AG20443 (cell line): ENCODE measurements at places on chromosomes 12 and 14.
A peak's percentile ranks its signal among the peaks of the same experiment; 100 is the strongest.

DNA sequence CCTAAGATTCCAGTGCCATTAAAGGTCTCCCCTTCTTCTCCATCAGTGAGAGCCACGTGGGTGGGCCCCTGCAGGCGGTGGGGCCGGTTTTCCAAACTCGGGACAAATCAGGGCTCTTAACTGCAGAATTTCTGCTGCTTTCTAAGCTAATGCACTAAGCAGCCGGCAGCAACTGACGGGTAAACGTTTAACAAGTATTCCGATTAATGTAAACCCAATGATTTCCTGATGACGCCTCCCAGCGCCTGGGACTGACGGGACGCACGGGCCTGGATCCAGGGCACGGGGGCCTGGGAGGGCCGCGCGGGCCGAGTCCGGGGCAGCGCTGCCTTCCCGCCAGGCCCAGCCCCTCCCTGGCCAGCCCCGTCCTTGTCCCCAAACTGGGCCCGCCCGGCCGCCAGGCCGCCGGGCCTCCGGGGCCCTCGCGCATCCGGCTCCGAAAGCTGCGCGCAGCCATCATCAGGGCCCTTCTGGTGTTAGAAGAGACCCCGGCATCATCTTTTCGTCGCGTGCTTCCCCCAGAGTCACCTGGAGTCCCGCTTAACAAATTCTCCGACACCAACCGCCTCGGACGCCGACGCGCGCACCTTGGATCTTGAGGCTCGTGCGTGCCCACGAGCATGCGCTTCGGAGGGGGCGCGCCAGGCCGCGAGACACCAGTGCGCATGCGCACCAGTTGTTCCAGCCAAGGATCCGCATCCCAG, at the start of gene MLH3:
TSS of gene MLH3 (minus strand) at position 616 of the 704 bp plus-strand sequence. CDS start 1,812 bp downstream, outside the sequence.
- peak; percentile 97 for DNase-seq

GRCh38 chr14:94975366-94975765, 182.0 kb downstream of the DICER1 start:
- no peak for DNase-seq

DNA sequence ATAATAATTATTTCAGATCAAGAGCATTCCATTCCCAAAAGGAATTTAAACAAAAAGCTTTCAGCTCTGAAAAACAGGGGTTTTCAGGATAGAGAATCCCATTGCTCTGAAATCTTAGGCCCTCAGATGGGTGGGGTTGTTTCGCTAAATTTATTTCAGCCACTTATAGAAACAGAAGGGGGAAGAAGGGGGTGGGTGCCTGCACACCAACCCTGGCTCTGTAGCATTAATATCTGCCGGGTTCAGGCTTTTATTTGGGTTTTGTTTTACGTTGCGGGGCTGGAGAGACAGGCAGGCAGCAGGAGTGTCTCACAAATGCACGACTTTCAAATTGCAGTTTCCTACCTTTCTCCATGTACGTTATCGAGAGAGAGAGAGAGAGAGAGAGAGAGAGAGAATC, 12.5 kb upstream of the ZFP36L1 start:
- DNase-seq, result no peak

DNA sequence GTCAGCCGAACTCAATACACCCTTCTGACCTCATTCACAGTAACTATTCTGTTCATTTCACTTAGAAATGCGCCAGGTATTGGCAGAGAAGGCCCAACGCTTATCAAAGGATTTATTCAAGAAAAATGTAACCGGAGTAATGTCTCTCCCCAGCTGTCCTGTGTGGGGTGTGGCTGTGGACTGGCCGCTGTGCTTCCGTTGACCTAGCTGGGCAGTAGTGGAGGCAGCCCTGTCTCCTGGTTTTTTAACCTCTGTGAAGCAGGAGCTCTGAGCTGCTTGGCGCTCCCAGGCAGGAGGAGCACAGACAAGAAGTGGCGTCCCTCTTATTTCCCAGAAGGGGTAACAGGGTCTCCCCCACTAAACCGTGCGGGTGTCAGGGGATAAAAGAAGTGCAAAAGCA, 85.2 kb downstream of the ESR2 start:
- DNase-seq, result no peak

- no peak for DNase-seq
Measured at GRCh38 chr12:50053583-50053982, 3.8 kb upstream of the ASIC1 start.

- peak; percentile 76 for DNase-seq
Measured at GRCh38 chr14:103716091-103716801, 636 bp downstream of the ZFYVE21 start.

DNA sequence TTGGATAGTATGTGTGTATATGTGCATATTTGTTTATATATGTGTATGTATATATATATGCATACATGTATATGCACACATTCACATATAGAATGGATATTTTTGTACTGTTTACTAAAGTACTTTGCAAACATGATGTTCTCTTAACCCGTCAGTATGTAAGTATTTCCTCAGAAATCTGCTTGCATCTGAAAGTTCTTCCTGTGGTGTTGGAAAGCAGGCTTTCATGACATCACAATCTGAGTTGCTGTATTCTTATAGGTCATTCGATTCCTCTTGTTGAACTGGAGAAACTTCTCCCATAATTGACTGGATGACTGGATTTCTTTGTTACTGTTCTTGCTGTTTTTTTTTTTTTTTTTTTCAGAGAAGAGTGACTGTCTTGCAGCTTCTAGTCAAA, 29.1 kb downstream of the GABARAPL1 start:
- DNase-seq, result no peak

- DNase-seq, result no peak
Measured at GRCh38 chr12:58725400-58726105, 194.8 kb downstream of the LRIG3 start.

- no peak for DNase-seq
Measured at GRCh38 chr14:89941830-89942377, 12.6 kb downstream of the EFCAB11 start.

GRCh38 chr14:36751106-36751505, 89.4 kb downstream of the PAX9 start:
- no peak for DNase-seq

DNA sequence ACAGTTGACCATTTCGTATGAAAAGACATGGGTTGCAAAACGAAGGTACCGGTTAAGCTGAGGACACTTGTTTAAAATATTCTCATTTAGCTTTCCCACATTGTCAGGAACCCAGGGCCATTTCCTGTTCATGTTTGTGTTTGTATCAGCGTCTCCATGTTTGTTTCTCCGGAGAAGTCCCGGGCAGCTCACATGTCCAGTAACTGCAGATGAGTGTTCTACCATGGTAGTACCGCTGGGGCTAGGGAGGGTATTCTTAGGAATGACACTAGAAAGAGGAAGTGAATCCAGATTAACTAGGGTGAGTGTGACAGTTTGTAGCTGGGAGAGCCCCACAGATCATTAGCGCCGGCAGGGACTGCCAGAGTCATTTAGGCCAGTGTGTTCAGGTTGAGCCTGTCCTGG, 50.0 kb upstream of the EVL start:
- no peak for DNase-seq

- DNase-seq, result no peak
Measured at GRCh38 chr14:32330351-32331111, 1.4 kb downstream of the AKAP6 start.

- peak; percentile 47 for DNase-seq
Measured at GRCh38 chr12:71216725-71217579, 59.2 kb upstream of the TSPAN8 start.

GRCh38 chr12:51270951-51271518, 820 bp upstream of the SMAGP start:
- DNase-seq, result peak; percentile 77

- DNase-seq, result no peak
Measured at GRCh38 chr12:11164384-11164783, 6.6 kb upstream of the SMIM10L1 start.

DNA sequence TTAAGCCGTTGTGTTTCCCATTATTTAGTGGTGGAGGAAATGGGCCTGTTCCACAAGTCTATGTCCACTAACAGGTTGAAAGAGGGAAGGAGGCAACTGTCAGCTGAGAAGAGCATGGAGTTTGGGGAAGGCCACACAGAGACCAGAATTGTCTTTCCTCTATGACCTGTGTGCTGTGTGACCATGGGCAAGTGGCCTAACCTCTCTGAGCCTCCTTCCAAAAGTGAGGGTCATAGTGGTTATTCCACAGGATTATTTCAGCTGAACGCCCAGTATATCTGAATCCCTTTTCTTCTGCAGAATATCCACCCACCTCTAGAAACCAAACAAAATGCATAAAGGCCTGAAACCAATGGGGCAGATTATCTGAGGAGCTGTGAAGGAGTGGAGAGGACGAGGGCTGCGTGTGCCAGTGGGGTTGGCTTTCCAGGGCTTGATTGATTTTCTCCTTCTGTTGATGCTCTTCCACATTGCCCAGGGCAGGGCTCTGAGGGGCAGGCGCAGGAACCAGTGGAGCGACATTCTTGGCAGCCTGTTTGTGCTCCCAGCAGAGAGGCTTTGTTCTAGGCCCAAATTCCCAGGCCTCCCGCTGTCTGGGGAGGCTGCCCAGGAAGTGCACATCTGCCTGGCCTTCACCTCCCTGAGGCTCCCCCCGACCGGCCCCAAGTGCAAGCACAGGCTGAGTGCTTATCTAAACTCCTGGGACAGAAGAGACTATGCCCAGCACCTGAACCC, 452.7 kb downstream of the BCL11B start:
- DNase-seq, result no peak

DNA sequence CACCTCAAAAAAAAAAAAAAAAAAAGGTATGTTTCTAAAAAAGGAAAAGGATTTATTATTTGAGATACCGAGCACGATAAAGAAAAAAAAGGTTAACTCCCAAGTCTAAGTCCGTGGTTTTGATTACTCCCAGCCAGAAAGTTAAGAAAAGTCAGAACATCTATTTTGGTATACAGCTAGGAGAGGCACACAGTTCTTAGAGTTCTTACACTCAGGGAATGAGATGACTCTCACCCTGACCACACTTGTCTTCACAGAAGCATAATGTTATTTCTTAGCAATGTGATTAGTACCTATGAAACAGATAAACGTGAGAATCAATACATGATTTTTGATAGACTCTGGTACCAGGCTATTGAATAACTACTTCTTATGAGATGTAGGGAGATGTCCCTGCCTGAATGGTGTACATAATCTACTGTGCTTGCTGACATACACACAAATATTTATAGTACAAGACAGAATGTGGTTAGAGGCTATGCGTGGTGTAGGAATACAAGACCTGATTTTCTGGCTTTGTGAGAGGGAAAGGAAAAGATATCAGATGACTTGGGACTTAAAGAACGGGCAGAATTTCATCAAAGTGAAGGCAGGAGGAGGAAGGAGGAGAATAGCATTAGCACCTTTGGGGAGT, 31.6 kb downstream of the LIMA1 start:
- DNase-seq, result no peak

GRCh38 chr12:100359248-100359647, 2.4 kb downstream of the SLC17A8 start:
- no peak for DNase-seq

GRCh38 chr12:96257550-96258103, 63.5 kb downstream of the ELK3 start:
- DNase-seq, result no peak

DNA sequence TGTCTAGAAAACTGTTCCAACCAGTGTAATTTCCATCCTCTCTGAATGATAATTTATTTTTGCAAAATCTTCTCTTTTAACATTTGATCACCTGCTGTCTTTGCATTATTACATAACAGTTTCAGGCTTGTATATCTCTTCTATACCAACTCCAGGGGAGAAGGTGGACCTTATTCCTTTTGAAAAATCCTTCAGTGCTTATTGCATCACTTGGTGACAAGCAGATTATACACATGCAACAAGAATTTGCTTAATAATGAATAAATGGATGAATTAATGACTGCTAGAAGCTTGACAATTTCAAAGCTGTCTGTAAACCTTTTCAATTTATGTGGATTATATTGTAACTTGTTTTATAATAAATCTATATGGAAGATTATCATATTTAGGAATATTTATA, 37.3 kb upstream of the C12orf75 start:
- DNase-seq, result no peak

DNA sequence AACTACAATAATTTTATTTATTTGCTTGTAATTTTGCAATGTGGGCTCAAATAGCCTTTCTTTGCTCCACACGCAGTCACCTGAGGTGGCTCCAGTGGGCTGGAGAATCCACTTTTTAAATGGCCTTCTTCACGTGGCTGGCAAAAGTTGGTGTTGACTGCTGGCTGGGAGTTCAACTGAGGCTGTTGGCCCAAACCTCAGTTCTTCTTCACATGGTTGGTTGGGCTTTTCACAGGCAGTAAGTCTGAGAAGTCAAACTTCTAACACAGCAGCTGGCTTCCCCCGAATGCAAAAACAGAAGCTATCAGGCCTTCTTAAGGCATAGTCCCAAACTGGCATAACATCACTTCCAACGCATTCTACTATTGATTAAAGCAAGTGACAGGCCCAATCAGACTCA, 2.1 kb upstream of the OXA1L start:
- DNase-seq, result no peak

DNA sequence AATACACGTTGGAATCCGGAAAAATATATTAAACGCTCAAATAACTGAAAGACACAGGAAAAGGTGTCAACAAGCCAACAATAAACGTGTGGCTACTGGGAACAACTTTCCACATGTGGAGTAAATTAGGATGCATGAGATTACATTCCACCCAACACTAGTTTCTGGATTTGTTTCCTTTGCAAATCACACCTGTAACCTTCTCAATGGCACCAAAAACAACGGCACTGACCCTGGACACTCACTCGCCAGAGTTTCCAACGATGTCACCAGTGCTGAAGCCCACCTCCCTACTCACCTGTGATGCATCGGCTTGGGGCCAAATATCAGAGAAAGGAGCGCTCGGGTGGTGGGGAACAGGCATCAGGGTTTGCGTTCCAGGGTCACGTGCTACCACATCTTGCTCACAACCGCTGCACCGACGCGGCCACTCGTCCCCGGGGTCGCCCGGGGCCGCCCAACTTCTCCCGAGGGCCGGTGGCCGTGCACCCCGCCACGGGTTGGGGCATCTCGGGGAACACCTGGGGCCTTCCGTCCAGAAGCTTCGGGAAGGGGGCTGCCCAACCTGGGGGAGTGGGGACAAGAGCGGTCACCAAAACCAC, 629 bp downstream of the PRDM4 start:
- DNase-seq, result peak; percentile 37

DNA sequence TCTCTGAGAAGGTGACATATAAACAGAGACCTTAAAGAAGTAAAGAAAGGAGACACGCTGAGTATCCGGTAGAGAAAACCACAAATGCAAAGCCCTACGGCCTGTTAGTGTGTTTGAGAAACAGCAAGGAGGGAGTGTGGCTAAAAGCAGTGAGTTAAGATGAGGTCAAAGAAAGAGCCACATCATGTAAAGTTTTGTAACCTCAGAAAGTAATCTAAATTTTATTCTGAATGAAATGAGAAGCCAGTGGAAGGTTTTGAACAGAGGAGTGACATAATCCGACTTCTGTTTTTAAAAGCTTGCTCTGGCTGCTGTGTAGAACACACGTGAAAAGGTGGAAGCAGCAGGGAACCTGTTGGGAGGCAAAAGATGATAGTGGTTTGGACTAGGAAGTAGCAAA, 32.6 kb downstream of the PPP2R5E start:
- no peak for DNase-seq

GRCh38 chr12:120453977-120454376, 7.7 kb downstream of the GATC start:
- DNase-seq, result peak; percentile 51

DNA sequence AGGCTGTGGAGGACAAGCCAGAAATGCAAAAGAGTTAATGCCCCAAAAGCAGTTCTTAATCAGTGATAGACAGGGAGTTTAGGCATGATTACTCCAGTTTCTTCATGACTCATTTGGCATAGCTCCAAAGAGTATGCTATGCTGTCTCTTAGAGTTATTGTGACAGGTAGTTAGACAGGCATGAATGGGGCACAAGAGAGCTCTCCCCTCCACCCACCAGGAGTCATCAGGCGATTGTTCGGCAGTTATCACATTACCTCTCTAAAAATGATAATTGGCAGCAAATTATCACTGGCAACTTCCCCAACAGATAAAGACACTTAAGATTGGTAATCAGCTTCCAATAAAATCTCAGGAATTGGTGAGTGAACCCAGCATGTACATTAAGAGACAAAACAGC, 320.1 kb downstream of the DAD1 start:
- DNase-seq, result no peak
